ENCODE measurements at places on chromosomes 4 and X.

- DNase-seq = no peak
These were observed 195.9 kb downstream of the OR13H1 start for GRCh38 chrX:131739823-131740222.

GRCh38 chr4:85039526-85039925 is 73.0 kb upstream of the WDFY3 start:
- DNase-seq = no peak

- no peak for DNase-seq
These were observed 165.6 kb downstream of the CBR4 start for GRCh38 chr4:168844353-168845049.

DNA sequence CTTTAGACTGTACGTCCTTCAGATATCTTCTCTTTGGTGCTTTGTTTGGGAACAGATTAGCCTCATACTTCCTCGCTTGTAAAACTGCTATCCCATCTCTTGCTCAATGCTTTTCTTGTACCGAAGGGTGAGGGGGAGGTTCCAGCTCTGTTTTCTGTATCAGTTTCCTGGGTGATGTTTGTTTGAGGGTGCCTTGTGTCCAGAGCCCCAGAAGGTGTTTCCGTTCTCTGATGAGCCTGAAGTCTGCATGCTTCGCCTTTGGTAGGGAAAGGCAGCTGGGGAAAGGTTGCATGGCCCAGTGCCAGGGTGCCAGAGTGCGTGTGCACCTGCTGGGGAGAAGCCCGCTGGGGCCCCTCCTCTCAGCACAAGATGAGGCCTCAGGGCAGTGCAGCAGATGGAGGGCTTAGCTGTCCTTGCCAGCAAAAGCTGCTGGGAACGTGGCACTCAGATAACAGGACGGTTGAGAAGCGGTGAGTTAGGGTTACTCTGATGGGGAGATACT is 73.7 kb downstream of the TBL1X start:
- peak; percentile 84 for DNase-seq

- DNase-seq = no peak
These were observed 10.0 kb downstream of the SMC1A start for GRCh38 chrX:53412446-53412845.

- no peak for DNase-seq
These were observed 6.0 kb downstream of the HTRA3 start for GRCh38 chr4:8275548-8275910.

GRCh38 chr4:30817447-30817846 is 97.3 kb downstream of the PCDH7 start:
- DNase-seq = no peak

DNA sequence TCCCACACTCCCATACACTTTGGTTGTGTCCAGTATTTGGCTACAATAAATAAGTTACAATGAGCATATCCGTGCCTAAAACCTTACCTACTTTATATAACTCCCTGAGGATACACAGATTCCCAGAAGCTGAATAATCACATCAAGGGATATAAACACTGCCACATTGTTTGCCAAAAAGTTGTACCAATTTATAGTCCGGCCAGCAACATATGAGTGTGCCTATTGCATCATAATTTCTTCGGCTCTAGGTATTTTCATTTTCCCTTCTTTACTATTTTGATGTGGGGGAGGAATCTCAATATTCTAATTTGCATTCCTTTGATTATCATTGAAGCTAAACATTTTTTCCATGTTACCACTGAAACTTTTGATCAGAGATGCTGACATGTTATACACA is 146.4 kb downstream of the PCDH19 start:
- DNase-seq = no peak
